ENCODE measurements at places on chromosomes 6 and 20.
A peak's percentile ranks its signal among the peaks of the same experiment; 100 is the strongest.

DNA sequence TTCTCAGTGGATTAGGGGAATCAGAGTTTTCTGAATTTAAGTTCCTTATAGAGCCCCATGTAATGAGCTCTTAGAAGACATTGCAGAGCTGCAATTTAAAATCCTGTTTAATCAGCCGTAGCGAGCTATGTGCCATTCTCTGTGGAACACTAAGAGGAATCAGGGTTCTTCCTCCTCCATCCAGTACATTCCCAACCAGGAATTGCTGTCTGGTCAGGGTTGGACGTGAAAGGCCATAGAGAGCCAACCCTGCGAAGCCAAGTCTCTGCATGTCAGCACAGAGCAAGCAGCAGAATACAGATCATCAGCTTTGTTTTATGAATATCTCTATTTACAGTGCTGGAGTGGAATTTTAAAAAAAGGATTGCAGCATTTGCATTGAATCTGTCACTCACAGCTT lies 366.0 kb downstream of the LAMA2 start:
- DNase-seq, result no peak

GRCh38 chr6:146770275-146770964 lies 171.6 kb downstream of the ADGB start:
- no peak for DNase-seq

DNA sequence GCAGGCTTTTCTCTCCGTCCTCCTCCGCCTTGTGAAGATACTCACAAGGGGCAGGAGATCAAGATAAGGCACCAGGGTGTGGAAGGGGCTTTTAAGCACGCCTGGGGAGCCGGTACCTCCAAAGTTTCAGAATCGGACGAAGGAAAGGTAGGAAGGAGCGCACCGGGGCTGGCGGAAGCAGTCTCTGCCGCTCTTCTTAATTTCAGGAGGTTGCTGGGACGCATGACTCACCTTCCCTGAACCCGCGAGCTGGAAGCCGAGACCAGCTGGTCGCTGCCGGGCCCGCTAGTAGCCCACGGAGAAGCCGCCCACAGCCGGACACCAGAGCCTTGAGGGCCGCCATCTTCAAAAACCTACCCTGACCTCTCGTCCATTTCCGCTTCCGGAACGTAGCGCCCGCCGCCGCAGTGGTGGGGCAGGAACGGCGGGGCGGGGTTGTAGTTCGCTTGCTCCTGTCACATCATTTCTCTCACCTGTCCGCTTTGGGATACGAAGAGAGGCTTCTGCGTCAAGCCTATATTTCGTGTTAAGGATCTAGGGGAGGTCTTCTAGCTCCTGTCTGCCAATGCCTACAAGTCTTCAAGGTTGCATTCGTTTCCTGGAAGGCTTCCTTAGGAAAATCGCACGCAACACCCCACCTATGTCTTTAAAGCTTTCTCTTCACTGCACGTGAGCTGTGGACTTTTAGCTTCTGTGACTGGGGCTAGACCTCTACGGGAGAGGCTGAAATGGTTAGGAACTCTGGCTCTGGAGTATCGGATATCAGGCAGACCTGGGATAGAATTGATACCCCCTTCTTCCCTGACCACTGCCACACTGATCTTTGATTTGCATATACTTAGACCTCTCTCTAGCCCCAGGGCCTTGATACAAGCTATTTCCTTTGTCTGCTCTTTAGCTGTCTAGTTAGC lies at the start of gene MRPS18A:
Gene MRPS18A, minus strand, starts transcription at position 355 of the 911 bp plus-strand sequence. Its CDS starts 12 bp downstream, at position 343.
- peak; percentile 79 for DNase-seq

GRCh38 chr6:44386929-44387345 lies 569 bp upstream of the CDC5L start:
- no peak for DNase-seq

GRCh38 chr6:32700391-32701040 lies 34.1 kb upstream of the HLA-DQB1 start:
- peak; percentile 58 for DNase-seq

DNA sequence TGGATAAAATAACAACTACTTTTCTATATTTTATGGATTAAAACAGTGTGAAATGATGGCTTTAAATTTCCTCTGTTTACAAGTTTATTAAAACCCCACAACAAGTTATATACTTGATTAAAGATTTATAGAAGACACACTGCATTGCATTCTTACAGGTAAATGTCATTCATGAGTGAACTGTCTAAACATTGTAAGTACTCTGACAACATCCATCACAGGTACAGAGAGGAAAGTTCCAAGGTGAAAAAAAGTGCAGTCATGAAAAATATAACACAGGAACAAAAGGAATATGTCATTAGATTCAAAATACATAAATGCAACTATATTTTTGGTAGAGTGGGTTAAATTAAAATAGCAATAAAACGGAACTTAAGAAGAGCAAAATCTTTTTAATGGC lies 156.9 kb downstream of the KHDRBS2 start:
- no peak for DNase-seq

DNA sequence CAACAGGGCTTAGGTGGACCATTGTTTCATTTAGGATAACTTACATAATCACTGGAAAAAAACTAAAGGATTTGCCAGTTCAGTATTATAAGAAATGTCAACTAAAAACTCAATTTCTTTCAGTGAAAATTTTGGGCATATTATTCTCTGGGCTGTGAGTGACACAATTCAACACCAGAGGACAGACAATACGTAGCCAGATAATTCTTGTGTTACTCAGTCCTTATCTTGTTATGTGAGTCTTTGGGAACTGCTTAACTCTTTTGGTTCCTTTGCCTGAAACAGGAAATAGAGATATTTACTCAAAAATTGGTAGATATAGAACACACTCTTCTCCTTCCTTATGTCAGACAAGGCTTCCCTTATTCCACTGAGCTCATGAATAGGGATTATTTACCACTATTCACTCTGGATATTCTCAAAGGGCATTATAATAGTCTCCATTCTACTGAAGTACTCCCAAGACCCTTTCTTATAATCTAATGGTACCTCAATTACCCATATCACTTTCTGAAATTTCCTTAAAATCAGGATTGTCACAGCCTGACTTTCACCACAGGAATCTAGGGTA lies 4.9 kb upstream of the BEND6 start:
- no peak for DNase-seq

GRCh38 chr6:73030257-73030656 lies 195.0 kb downstream of the KHDC1L start:
- DNase-seq, result no peak

- DNase-seq, result no peak
Measured at GRCh38 chr6:138393871-138394783, 9.9 kb upstream of the HEBP2 start.

- DNase-seq, result peak; percentile 91
Measured at GRCh38 chr20:58623579-58624473, 27.3 kb upstream of the STX16 start.

DNA sequence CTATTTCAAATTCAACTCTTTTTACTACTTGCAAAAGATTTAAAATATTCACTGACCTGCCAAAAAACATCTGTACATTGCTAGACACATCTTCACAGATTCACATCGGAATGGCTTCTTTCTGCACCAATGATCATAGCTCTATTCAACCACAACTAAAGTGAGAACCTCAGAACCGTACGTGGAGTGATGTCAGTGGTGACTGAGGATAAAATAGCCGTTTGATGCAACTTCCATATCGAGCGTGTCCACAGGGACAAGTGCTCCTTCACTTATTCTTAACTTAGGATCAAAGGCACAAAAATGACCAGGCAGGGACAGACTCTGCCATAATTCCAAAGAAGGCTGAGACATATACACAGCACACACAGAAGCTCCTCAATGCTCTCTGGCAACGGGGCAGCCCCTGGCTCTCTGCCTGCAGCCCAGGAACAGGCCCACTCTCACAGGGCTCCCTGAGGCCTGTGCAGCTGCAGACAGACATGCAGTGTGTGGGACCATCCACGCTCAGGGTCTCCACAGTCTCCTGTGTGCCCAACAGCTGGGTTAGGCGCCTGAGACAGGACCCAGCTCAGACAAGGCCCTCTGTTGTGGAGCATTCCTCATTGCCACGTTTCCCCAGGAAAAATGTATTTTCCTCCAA lies 22.8 kb downstream of the FYN start:
- no peak for DNase-seq

GRCh38 chr6:925656-926213 lies 232.8 kb upstream of the EXOC2 start:
- no peak for DNase-seq

- DNase-seq, result no peak
Measured at GRCh38 chr20:33704197-33704924, 15.7 kb downstream of the PXMP4 start.

DNA sequence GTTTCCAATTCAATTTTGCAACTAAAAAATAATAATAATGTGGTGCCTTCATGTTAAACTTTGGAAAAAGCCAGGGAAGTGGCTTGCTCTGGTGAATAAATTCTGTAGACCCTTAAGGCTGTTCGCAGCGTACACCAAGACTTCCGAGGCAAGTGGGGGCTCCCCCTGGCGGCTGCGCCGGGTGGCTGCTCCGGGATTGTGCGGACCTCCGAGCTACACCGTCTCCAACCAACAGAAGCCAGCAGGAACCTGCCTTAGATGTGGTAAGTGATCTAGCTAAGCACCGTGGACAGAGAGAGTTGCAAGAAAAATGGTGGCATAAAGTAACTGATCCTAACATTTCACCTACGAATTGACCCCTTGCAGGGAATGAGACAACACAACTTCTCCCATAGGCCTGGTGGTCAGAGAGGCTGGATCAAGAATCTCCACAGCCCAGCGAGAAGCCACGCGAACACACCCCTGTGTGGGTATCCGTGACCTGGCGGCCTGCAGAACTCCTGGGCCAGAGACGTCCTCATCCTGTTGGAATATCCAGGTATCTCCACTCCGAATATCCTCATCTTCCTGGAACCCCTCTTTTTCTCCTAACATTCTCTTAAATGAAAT lies 69.6 kb downstream of the TBXT start:
- DNase-seq, result peak; percentile 48

- no peak for DNase-seq
Measured at GRCh38 chr20:9348316-9348715, 166.1 kb upstream of the LAMP5 start.

GRCh38 chr6:41186031-41186562 lies 14.9 kb downstream of the TREML2 start:
- no peak for DNase-seq
